ENCODE measurements at places on chromosomes 3 and 15. TPM values are rescaled to one million over a fixed set of nuclear protein-coding genes. Genes with fewer than 3 reads are reported as not detected.

GRCh38 chr15:77557564-77557963, 75.1 kb downstream of the LINGO1 start:
- no peak for DNase-seq

DNA sequence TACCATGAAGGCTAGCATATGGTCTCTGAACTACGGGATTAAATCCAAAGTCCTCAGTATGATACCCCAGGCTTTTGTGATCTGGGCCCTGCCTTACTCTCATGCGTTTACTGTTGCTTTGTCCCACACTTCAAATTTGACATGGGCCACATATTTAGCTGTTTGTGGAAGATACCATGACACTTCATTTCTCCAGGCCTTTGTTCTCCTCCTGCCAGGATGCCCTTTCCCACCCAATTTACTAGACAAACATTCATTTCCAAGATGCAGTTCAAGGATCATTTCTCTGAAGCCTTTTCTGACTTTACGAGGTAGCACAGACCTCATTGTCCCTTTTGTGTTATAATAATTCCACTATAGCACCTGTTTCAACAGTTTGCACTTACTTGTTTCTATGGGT, 2.2 kb upstream of the OXSM start:
- no peak for DNase-seq

- no peak for DNase-seq
Measured at GRCh38 chr15:51202783-51203182, 108.1 kb upstream of the TNFAIP8L3 start.

GRCh38 chr15:95799286-95800200, 531.0 kb upstream of the NR2F2 start:
- DNase-seq, result no peak

The NR1I2 gene
- total RNA-seq, result 0.12 TPM

The GCNT3 gene
- not detected for total RNA-seq

DNA sequence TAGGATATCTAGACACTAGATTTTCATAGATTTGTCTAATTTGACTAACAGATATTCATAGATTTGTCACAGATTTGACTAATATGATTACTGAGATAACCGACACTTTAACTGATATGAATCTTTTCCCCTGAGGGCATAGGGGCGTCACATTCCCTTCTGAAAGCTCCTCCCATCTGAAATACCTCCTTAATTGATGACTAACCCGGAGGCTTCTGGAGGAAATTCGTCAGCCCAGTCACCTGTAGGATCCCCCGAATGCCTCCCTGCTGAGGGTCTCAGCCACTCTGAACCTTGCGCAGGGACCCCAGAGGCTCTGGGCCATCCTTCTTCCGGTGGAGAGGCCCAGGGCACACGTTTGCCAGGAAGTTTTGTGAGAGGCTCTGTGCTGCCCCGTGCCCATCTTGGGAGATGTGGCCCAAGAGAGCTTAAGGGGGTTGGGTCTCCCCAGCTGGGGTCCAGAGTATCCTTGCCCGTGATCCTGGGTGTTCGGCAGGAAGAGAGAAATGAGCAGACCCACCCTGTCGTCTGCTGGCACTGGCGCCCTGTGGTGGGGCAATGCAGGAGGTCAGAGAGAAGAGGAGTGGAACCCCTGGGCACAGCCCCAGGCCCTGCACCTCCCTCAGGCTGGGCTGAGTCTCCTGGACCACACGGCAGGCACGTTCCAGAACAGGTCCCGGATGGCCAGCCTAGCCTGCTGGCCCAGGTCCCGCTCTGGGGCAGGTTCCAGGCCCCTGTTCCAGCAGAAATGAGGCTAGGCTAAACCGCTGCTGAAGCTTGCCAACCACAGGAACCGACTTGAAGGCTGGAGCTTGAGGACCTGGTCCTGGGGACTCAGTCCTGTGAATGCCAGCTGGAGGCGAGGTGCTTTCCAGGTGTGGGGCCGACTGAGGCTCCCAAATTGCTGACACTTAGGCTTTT, 1.7 kb downstream of the PLA2G4D start:
- DNase-seq, result peak; percentile 79
